ENCODE measurements at places on chromosomes 4 and X. TPM values are rescaled to one million over a fixed set of nuclear protein-coding genes. Genes with fewer than 3 reads are reported as not detected.
A peak's percentile ranks its signal among the peaks of the same experiment; 100 is the strongest.

DNA sequence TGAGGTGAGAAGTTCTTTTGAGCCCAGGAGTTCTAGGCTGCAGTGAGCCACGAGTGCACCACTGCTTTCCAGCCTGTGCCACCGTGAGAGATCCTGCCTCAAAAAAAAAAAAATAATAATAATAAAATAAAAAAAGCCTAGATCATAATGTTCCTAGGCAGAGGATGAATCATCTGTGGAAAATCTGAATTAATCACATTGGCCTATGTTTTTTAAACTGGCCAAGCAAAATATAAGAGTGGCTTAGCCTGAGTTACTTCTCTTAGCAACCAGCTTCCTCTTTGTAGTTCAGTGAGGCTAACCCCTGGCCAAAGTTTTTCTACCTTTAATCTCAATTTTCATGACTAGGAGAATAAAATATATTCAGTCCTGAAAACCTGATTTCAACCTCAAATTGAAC is 614.6 kb downstream of the PPP4R3C start:
- DNase-seq = no peak

- DNase-seq = no peak
Measured at GRCh38 chr4:148103597-148104355, 338.4 kb downstream of the NR3C2 start.

GRCh38 chrX:63889001-63889400 is 104.0 kb upstream of the ARHGEF9 start:
- no peak for DNase-seq

DNA sequence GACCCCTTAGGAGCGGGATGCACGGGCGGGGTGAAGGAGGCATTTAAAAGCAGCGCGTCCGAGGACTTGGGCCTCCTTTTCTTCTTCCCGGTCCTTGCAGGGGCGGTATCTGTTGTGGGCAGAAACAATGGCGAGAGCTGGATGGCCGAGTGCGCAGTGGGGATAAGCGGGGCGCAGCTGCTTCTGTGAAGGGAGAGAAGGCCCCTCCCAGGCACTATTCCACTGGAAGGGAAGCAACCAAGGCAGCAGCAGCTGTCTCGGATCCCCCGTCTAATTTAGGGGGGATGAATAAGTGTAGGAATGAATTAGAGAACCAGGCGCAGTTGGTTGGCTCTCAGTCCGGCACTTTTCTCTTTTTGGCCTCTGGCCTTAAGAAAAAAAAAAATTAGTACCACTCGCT is 995 bp downstream of the SMARCA5 start:
- DNase-seq = peak; percentile 54

DNA sequence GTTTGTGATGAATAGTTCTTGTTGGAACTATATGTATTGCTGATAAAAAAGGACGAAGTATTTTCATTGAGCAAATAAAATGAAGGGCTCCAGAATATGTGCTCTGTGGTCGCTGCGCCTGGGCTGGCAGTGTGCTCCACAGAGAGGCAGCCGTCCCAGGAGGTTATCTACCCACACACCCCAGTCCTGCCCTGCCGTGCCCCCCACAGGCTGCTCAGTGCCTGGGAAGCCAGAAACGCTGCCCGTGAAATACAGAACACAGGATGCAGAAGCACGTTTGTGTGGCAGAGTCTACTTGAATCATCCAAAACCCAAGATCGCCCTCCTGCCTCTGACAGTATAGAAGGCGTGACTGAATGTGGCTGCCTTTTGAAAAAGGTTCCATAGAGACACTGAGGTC is 1.4 kb downstream of the CLDN22 start:
- DNase-seq = no peak

DNA sequence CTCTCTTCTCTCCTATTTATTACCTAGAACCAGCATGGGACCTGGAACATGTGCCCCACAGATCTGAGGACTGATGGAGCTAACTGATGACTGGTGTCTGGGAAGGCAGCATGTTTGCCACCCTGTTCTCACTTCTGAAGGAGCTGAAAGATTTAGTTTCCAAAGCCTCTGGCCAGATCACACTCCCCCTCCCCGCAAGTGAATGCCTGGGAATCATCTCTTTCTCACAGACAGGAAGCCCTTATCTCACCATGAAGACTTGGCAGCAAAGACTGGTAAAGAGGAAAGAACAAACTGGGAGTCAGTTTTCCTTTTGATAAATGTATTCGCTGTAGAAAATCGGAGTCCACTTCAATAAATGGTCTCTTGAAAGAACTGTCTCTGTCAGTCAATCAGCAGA is 21.0 kb upstream of the PCYT1B start:
- no peak for DNase-seq

GRCh38 chr4:1907848-1908525 is 36.8 kb downstream of the NSD2 start:
- DNase-seq = no peak

DNA sequence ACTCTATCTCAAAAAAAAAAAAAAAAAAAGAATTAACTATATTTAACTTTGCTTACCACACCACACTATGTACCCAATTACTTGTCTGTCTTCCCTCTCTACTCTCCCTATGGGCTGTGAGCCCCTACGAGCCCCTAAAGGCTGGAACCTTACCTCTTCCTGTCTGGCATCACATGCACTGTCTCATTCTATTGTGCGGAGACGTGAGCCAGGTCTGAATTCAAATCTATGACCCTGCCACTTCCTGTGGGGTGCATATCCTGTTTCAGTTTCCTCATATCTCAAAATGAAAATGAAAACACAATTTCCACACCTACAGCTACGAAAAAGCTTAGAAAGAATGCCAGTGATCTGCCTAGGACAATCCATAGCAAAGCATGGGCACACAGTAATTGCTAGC is 42.9 kb upstream of the HS3ST1 start:
- DNase-seq = no peak

DNA sequence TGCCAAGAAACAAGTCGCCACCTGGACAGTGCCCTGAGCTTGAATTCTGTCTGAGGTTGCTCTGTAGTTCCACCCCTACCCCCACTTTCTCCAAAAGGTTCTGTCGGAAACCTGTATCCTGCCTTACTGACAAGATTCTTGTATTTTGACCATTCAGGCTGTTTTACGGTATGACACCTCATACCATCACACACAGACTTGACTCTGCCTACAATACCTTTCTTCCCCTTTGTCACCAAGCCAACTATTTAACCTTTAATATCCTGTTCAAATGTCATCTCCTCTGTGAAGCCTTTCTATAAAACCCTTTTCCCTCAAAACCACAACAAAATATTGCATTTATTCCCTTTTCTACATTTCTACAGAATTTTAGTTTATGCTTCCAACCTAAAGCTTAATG is 161.9 kb downstream of the VSIG4 start:
- DNase-seq = no peak

DNA sequence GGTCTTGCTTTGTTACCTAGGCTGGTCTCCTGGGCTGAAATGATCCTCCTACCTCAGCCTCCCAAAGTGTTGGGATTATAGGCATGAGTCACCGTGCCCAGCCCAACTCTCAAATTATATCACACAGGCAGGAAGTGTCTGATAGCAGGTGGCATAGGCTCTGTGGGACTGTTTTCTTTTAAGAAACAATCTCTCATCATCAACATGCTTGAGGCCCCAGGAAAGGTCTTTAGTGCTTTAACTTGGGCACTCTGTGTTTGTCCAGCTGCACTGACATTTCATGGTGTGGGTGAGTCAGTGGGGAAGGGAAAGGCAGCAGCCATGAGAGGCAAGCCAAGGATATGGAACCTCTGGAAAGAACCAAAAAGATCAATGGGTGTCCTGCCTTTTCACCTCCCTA is 88.1 kb upstream of the TSPAN5 start:
- DNase-seq = no peak

DNA sequence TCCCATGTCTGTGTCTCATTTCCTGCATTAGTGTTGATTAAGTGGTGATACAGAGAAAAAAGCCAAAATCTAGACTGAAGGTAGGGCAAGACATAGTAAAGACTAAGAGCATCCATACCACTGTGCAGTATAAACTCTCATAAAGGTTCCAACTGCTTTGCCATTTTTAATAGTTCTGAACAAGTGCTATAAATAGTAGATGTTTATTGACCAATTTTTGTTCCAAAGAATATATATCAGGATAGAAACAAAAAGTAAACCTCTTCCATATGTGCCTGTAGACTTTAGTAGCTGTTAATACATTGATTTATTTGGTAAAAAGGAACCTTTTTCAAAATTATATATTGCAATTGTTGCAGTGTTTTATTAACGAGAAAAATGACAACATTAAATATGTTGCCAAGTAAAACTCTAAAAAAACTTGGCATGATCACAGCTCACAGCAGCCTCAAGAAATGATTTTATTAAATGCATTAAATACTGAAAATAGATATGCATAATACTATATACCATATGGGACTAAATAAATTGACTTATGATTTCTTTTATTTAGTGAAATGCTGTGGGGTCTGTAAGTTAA is 22.3 kb upstream of the AASDH start:
- DNase-seq = no peak

DNA sequence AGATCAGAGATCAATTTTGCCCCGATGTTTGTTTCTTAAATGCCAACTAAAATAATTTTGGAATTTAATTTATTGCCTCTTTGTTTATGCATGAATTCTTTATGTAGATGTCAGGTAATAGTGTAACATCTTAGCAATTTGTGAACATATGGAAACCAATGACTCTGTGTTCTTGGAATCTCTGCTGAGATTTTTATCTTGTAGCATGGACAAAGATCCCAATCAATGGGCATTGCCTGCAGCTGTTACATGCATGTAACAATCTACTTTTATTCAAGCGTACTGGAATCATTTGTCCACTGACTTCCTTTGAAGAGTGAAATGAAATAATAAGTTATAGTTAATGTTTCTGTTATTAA is 61.6 kb upstream of the ARSJ start:
- no peak for DNase-seq

Gene IL21
- not detected for total RNA-seq

Gene DRD5
- not detected for total RNA-seq

Gene ESX1
- total RNA-seq = not detected

Gene IDUA
- 8.7 TPM for total RNA-seq
